ENCODE measurements at places on chromosomes 1 and 21.

DNA sequence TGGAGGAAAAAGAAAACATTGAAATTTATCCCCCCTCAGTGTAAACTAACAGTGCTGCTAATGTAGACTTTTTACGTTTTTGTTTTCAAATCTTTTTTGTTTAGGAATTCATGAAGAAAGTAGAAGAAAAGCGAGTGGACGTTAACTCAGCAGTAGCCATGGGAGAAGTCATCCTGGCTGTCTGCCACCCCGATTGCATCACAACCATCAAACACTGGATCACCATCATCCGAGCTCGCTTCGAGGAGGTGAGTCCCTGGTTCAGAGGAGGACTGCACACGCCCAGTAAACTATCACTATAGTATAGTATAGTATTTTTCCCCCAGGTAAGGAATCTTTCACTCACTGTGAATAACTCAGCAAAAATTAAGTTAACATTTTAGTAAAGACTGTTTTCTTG, 37.8 kb upstream of the BMP8A start:
- no peak for DNase-seq

GRCh38 chr1:119481951-119482350, 25.1 kb upstream of the HSD3B1 start:
- no peak for DNase-seq

GRCh38 chr1:221416723-221417122, 325.2 kb downstream of the DUSP10 start:
- no peak for DNase-seq

DNA sequence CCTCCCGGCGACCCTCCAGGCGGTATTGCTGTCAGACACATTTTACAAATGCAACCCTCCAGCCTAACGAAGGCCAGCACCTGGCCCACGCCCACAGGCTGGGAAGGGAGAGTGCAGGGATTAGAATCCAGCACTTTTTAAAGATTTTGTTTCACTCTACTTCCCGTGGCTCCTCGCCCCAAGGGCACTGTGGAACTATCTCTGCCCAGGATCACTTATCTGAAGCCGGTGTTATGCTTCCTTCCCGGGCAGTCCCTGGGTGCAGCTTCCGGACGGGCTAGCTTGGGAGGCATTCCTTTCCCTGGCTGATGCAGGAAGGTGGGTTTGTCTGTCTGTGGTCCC, 35.8 kb downstream of the CCN1 start:
- no peak for DNase-seq

DNA sequence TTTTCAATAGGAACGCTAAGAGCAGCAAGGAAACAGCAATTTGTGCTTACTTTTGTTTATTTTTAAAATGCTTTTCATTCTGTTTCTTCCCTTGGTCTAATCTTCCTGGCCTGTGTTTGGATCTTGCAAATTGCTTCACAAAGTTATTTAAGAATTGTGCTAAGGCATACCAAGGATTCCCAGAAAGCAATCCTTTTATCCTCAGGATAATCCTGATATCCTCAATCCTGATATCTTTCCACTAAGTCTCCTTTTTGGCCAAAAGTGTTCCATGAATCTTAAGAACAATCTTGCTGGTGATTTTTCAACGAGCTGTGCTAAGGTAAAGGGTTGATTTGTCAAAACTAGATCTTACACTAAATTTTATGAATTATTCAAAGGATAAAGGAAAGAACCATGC, 1577.9 kb downstream of the PLA2G4A start:
- DNase-seq, result no peak

DNA sequence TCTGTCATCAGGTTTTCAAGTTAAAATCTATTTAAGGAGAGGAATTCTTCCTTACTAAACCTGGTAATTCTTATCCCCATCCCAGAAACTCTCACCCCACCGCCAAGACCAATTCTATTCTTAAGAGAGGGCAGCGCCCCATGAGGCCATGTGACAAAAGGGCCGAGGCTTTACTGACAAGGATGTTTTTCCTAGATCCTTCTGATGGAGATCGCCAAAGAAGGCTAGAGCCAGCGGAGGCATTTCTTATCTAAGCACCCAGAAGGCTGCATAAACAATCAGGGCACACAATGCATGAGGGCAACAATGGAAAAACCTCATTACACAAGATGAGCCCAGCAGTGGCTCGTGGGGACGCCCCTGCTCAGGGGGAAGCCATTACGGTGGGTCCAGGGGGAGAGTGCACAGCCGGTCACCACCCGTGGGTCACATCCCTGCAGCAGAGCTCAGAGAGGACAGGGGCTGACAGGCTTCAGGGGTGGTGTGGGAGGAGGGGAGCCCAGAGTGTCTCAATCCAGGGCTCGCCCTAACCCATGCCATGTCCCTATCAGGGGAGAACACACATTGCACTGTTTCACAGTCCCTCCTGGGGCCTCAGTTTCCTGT, 88.7 kb downstream of the ITPKB start:
- no peak for DNase-seq
